HFF-Myc (cell line): ENCODE measurements at places on chromosomes 2 and 18.
A peak's percentile ranks its signal among the peaks of the same experiment; 100 is the strongest.

- no peak for DNase-seq
Observed at GRCh38 chr2:144256996-144257707, 262.8 kb downstream of the ZEB2 start.

GRCh38 chr2:231207734-231208133 lies 9.3 kb downstream of the ARMC9 start:
- DNase-seq, result no peak

- no peak for DNase-seq
Observed at GRCh38 chr2:41605311-41605710, 442.5 kb upstream of the PKDCC start.

- DNase-seq, result peak; percentile 38
Observed at GRCh38 chr2:29117636-29118303, 2.6 kb downstream of the CLIP4 start.

- no peak for DNase-seq
Observed at GRCh38 chr2:239361311-239361642, 39.5 kb downstream of the HDAC4 start.

- no peak for DNase-seq
Observed at GRCh38 chr2:233833345-233833744, 21.0 kb downstream of the HJURP start.

DNA sequence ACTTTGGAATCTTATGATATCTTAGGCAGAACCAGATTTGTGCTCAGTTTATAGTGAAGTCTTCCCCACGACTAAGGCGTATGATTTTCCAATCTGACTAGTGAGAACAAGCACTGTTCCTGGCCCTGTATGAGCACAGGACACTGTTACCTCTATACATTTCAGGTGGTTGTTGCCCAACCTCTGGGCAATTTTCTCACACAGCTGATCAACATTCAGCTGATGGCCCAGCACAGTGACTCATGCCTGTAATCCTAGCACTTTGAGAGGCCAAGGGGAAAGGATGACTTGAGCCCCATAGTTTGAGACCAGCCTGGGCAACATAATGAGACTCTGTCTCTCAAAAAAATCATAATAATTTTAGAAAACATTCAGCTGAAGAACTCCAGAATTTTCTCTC lies 119.5 kb downstream of the ASXL3 start:
- no peak for DNase-seq

DNA sequence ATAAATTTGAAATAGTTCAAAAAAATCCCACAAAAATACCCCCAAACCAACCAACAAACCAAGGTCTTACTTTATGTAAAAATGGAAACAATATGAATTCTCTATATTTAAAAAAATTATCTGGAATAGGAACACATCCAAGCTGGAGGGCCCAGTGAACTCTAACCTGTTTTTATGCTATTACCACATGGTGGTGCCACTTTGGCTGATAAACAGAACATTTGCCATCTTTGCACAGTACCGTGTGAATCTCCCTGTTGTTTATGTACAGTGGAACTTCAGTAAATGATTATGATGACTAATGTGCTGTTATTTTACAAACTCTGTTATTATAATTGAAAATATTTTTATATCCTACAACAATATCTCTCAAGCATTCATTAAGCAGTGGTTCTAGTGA lies 145.3 kb upstream of the SMAD7 start:
- DNase-seq, result no peak

- no peak for DNase-seq
Observed at GRCh38 chr18:26493021-26493420, 55.3 kb downstream of the KCTD1 start.

- no peak for DNase-seq
Observed at GRCh38 chr2:237896956-237897355, 37.5 kb downstream of the RAMP1 start.

- no peak for DNase-seq
Observed at GRCh38 chr2:29596584-29596983, 324.8 kb downstream of the ALK start.

DNA sequence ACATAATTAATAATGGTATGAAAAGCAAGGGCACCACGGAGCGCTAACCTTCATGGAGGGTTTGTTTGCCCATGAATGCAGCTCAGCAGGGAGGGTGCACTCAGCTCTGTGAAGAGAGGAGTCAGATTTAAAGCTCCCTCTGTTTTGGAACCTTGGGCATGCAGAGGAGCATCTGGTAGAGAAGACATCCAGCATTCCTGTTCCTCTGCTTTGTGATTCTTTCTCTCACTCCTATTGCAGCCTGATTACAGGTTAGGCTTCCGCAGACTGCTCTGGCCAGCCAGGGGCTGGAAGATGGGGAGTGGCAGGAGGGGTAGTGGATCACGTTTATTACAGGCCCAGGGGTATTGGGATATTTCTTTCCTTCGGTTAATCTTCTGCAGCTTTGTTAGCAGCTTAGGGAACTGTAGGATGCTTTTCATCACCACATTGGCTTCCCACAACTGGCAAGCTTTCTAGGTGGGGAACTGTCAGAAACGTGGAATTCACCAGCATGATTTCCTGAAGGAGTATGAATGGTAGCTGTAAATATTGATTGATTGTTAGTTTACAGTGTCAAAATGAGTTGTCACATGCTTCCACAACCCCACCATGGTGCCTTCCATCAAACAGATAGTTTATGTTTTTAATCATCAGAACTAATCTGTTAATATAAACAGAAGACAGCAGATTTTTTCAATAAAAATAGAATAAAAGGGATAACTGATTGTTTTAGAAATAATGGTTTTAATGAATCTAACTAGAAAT lies 201.1 kb downstream of the VAPA start:
- DNase-seq, result no peak

- no peak for DNase-seq
Observed at GRCh38 chr2:191012845-191013681, 908 bp downstream of the STAT1 start.

GRCh38 chr18:23737578-23737977 lies 48.3 kb downstream of the LAMA3 start:
- no peak for DNase-seq

- DNase-seq, result no peak
Observed at GRCh38 chr2:46701152-46701551, 214.5 kb downstream of the MCFD2 start.

DNA sequence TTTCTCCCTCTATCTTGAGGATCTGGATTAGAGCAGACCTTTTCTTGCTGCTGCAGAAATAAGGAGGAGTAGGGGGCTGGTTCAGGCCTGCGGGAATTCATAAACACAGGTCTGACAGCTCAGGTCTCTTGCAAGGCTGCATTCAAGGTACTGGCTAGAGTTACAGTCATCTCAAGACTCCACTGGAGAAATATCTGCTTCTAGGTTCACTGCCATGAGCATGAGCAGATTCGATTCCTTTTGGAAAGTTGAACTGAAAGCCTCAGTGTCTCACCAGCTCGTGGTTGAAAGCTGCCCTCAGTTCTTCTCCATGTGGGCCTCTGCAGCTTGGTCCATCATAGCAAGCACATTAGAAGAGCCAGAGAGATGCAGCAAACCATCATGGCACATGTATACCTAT lies 124.4 kb upstream of the SETBP1 start:
- no peak for DNase-seq

GRCh38 chr2:218444692-218445357 lies 25.9 kb downstream of the VIL1 start:
- DNase-seq, result no peak

DNA sequence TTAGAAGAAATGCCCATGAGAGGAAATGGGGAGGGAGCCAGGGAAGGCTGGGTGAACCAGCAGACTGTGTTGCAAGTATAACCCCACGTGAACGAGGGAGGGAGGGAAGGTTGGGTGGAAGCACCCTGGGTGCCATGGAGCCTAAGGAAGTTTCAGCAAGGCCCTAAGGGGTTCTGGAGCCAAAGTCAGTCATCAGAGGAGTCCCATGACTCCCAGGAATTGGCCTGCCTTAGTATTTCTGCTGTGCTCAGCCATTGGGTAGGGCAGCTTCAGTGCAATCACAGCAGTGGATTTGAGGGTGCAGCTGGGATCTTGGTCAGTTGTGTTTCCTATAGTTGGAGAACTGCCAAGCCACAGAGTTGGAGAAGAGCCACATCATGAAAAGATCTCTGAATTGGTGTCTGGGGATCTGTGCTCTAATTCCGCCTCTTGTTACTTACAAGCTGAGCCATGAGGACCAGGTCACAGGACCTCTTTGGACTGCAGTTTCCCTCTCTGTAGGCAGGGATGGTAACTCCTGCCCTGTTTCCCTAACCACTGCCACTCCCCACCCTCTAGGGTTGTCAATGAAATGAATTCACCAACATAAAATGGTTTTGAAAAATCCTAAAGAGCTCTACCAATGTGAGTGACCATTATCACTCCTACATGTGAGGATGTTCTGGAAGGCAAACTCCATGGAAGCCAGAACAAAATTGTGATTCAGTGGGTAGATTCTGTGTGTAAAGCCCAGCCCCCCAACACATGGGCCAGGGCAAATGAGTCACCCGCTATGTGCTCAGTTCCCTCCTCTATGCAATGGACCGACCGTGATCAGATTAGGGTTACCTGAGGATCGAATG lies 108.9 kb downstream of the CLIP4 start:
- DNase-seq, result peak; percentile 42

DNA sequence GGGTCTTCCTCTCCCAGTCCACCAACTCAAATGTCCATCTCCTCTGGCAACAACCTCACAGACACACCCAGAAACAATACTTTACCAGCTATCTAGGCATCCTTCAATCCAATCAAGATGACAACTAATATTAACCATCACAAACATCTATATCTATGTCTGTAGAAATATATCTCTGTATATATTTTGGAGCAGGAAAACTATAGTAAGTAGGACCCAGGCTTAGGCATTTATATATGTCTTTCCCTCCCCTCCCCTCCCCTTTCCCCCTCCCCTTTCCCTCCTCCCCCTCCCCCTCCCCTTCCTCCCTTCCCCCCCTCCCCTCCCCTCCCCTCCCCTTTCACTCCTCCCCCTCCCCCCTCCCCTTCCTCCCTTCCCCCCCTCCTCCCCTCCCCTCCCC lies 210.5 kb downstream of the RNF144A start:
- no peak for DNase-seq

- DNase-seq, result no peak
Observed at GRCh38 chr18:13435586-13436333, 217.2 kb downstream of the LDLRAD4 start.

GRCh38 chr2:198913394-198914152 lies 544.2 kb downstream of the SATB2 start:
- DNase-seq, result no peak

DNA sequence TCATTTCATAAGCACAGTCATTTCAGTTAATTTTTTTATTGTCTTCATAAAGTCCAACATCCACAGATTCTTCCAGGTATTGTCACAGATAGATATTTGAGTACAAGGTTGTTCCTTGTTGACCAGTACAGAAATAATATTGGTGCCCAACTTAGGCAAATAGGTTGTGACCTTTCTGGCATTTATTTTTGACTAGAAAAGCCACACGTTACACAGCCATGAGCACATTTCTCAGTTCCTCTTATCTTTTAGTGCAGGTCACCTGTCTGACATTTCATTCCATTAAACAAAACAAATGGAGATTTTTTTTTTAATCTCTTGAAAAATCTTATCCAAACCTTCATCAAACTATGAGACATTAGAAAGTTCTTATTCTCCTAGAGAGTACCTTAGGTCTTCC lies 428.8 kb downstream of the ZNF521 start:
- no peak for DNase-seq

- no peak for DNase-seq
Observed at GRCh38 chr2:9355716-9356115, 67.6 kb downstream of the ITGB1BP1 start.
